ENCODE measurements at places on chromosomes 7 and 10. TPM values are rescaled to one million over a fixed set of nuclear protein-coding genes. Genes with fewer than 3 reads are reported as not detected.

DNA sequence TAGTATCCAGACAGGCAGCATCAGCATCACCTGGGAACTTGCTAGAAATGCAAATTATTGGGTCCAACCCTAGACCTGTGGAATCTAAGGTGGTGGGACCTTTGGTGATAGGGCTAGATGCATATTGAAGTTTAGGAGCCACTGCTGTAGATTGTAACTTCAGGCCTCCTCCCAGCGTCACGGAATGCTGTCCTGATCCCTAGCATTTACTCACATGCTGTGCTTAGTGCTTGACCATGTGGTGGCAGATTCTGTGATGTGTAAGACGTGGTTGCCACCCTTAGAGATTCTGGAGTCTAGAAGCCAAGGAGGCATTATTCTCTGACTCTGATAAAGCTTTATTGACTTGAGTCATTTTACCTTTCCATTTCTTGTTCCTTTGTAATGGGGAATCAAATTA, 13.5 kb downstream of the AHR start:
- no peak for DNase-seq

DNA sequence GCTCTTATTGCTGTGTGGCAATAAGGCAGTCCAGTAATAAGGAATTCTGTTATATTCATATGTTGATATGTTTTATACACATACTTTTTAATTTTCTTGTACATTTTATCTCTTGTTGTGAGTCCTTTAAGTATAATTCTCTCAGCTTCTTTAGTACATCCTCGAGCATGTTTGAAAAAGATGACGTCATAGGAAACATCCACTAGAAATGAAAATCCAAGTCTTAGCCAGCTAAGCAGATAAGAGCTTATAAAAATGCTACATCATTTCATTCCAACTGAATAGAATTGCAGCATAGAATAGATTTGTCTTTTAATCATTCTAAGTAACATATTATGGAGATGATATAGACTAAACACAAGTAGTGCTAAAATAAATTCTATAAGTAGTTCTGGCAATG, 283.7 kb upstream of the FZD1 start:
- DNase-seq, result no peak

- DNase-seq, result no peak
These were observed 42.1 kb downstream of the AMZ1 start for GRCh38 chr7:2729893-2730716.

Gene SNX10
- 14.4 TPM for total RNA-seq

Measured in CD4-positive, CD25-positive, alpha-beta regulatory T cell (primary cell).